NCI-H1930 (cell line): ENCODE measurements at places on chromosomes 5 and 9.

DNA sequence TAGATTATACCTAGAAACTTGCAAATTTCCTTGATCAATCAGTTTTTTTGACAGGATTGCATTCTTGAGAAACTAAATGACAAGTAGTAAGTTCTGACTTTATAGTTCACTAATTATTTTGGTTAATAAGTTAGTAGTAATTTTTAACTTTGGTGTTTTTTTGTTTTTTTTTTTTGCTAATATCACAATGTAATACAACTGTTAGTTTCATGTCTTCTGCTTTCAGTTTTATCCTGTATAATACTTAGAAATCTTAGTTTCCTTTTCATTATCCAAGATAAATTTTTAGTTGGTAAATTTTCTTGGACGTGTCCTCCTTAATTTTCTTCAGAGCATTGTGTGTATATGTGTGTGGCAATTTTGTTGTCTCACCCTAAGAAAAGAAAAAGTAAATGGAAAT, 57.8 kb downstream of the CWC27 start:
- no peak for DNase-seq

GRCh38 chr5:120913396-120913795, 449.3 kb downstream of the PRR16 start:
- no peak for DNase-seq

DNA sequence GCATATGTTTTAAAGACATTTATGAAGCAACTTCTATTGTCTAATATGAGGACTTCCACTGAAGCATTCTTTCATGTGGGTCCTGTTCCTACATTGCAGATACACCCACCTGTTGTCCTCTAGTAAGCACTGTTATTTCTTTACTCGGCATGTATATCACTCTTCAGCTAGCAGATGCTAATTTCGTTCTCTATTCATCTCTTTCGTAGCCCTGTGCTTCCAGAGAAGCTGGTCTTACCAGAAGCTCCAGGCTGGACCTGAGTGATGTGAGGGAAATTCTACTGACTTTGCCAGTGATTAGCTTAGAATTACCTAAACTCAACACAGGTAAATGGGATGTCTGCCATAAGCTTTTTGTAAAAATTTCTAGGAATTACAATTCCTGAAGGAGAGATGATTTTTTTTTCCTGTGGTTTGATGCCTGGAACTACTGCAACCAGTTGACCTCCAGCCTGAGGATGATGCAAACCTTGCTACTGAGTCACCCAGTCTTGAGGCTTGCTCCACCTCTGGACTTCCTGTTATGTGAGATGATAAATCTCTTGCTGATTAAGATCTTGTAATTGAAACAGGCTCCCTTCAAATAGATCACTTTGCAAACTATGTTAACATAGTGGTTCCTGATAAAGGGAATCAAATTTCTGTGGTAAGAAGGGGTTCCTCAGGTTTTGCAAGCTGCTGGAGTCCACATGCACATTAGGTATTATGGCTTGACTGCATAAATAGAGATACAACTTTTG, 52.2 kb upstream of the SPINK5 start:
- no peak for DNase-seq

- no peak for DNase-seq
These were observed 155.0 kb upstream of the MVB12B start for GRCh38 chr9:126171641-126172040.

- no peak for DNase-seq
These were observed 47.5 kb downstream of the RAPGEF6 start for GRCh38 chr5:131587541-131587940.

DNA sequence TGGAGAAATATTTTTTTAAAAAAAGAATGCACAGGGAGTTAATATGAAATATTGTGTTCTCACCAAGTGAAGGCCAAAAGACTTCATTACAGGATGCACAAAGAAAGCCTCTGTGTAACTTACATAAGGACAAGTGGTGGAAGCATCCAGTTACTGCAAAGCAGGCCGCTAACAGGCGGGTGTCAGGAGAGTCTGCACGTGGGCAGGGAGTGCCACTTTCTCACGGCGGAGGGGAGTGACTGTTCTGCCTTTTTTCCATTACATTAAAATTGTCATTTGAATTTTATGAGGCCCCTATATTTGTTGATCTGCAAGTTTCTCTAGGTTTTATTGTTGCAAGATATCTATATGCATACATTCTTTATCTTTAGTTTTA, 28.1 kb upstream of the SPATA31E1 start:
- DNase-seq = no peak

- no peak for DNase-seq
These were observed 95.2 kb downstream of the PLCXD3 start for GRCh38 chr5:41415242-41415641.

DNA sequence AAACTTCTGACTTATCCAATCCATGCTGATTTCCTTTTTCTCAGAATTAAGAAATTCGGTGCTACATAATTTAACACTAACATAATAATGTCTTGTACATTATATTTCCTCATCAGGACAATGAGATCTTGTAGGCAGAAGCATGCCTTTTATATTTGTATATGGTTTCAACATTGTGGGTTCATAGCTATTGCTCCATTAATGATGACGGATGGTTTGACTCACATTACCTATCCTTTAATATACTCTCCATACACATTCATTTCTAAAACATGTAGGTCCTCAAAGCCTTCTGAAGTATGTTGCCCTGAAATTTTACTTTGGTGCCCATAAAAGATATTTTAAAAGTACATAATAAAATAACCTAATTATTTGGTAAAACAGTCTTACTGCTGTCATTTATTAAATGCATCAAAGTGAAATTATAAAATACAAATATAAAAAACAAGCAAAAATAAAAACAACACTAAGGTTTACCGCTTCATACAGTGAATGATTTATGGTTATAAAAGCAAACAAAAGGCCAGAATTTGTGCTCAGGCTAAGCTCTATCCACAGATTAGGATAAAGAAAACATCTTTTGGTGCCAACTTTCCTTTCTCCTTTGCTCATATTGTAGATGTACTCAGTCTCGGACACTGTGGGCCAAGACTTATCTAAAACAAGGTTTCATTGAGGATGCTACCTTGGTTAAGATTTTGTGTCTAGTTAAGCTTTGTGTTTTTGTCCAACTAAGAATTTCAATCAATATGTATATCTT, 61.2 kb upstream of the GCNT4 start:
- DNase-seq = no peak

DNA sequence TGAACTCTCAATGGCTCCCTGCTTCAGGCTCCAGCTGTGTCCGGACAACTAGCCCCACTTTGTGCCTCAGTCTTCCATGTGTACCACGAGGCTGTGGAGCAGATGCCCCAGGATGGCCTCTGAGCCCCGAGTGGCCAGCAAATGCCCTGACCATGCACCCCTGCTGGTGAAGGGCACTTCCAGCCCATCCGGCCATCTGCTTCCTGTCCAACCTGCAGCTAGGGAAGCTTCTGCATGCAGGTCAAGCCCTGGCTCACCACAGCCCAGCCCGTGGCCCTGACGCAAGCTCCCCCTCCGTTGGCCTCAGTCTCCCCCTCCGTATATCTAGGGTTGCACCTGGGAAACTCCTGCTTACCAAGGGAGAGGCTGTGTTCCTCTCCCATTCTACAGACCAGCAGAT, 4.8 kb downstream of the NINJ1 start:
- DNase-seq = no peak

DNA sequence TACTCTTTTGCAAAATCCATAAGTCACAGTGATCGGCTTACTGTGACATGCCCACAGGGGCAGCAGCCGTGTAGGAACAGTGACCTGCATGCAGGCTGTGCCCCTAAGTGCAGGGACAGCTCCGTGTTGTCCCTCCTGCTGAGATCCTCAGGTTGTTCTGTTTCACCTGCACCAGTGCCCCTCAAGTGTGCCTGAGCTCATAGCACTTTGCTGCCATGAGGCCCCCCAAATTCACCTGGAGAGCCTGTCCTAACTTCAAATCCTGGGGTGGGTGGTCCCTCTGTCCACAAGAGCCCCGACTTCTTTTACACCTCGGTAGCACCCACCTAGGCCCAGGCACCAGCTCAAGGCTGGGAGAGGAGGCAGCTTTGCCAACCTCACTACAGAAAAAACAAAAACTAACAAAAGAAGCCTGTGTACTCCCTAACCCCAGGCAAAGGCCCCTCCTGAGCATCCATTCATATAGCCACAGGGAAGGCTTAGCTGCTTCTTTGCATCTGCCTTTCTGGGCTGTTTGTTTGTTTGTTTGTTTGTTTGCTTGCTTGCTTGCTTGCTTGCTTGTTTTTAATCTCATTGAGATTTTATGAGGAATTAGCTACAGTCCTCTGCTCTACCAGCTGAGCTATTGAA, 214.5 kb downstream of the AUH start:
- DNase-seq = no peak

- DNase-seq = no peak
These were observed 13.3 kb upstream of the PITX1 start for GRCh38 chr5:135047347-135047695.

DNA sequence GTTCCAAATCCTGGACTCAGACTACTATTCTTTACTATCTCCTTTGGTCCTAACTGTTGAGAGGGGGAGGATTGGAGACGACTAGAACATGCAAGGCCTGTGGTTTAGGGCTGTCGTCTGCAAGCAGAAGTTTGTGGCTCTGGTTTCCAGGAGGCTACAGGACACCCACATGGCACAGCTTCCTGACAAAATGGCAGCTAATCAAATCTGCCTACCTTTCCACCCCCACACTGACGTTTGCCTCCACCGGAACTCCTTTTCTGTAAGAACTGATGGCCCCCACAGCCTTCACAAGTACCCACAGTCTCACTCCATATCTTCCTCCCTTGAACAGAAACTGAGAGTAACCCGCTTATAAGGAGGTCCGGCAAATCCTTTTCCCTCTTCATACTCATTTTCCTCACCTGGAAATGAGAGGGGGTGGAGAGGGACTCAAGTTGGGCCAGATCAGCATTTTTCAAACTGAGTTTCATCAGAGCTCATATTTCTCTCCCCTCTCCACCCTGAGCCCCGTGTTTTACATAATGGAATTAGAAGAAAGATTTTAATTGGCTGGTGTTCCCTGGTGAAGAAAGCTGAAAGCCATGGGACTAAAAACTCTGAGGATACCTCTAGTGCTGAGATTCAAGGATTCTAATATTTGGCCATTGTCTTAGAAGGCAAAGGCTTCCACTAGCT, 5.2 kb downstream of the SLC31A2 start:
- DNase-seq = no peak

- no peak for DNase-seq
These were observed 23.7 kb upstream of the LOX start for GRCh38 chr5:122101636-122102285.

DNA sequence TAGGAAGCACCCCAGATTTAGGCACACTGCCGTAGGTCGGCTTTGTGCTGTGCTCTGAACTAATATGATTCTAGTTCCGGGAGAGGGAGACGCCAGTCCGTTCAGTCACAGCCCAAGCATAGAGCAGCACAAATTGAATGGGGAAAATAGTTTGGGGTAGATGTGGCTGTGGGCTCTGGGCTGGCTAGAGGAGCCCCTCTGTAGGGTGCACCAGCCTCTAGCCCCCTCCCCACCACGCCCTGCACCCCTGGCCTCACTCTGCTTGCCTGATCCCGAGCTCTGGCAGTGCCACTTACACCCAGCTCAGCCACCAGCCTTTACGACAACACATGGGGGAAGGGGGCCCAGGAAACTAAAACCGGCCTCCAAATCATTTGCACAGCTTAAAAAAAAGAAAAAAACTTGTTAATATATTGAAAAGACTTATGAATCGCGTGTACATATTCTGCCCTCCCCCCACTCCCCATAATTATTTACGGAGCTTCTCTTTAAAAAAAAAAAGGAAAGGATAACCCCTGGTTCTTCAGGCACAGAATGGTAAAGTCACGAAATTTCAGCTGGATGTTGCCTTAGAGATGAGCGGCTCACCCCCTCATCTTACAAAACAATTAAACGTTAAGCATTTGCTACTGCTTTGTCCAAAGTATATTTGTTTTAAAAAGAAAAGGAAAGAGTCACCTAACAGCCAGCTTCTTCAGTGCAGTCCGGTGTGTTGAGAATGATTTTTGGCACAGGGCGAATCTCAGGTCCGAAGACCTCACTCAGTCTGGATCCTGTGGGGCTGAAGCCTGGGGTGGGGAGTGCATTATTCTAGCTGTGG, 3.5 kb downstream of the LMX1B start:
- DNase-seq = no peak

DNA sequence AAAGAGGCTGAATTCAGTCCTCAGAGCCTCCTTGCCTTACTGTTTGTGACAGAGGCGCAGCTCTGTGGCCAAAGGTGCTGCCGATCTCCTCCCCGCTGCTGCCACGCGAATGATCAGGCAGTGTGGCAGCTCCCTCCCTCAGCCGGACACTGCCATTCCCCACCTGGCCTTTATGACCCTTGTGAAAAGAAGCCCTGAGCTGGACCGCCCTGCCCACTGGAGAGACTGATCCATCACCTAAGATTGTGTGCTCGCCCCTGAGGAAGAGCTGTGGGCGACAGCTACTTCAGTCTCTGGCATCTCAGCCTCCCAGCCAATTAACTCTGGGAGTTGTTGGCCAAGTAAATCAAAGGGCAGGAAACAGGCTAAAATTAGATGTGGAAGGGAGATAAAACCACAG, 90.9 kb downstream of the CARTPT start:
- no peak for DNase-seq

DNA sequence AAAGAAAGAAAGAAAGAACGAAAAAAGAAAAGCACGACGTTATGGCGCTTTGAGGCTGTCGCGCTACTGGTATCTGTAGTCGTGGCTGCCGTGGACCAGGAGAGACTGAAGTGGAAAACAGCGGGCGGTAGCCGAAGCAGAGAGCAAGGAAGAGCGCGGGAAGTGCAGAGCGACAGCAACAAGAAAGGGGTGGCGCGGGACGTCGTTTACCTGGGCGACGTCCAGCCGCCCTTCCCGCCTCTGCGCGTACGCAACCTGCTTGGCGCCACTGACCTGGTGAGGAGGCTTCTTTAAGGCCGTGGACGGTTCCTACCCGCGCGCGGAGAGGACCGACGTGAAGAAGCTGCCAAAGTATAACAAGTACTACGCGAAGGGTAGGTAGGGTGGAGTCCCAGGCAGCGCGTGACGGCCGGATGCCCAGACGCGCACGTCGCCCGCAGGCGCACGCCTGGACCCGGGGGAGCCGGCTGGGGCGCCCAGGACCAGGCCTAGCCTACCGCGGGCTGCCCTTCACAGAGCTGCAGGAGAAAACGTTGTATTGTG, 15.4 kb downstream of the CCL28 start:
- no peak for DNase-seq

- DNase-seq = no peak
These were observed 182.1 kb downstream of the DEPDC1B start for GRCh38 chr5:60517850-60518249.

DNA sequence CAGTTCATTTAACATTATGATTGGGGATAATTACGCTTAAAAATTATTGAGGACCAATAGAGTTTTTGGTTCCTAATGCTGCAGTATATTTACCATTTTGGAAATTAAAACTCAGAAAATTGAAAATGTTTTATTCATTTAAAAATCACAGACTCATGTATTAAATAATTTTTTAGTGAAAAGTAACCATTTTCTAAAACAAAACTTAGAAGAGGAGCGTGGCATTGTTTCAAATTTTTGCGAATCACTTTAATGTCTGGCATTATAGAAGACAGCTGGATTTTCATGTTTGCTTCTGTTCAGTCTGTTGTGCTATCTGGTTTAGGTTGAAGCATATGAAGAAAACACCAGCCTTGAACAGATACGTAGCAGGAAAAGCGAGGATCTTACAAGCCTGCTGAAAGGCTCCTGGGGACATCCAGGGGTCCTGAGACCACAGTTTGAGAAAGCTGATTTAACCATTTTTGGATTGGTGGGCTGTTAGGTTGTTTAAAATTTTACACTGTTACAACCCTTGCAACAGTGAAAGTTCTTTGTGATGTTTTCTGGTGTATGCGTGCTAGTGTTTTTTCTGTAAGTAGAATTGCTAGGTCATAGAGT, 1.6 kb downstream of the ZFYVE16 start:
- no peak for DNase-seq
